ENCODE measurements at places on chromosomes 2 and 18.

DNA sequence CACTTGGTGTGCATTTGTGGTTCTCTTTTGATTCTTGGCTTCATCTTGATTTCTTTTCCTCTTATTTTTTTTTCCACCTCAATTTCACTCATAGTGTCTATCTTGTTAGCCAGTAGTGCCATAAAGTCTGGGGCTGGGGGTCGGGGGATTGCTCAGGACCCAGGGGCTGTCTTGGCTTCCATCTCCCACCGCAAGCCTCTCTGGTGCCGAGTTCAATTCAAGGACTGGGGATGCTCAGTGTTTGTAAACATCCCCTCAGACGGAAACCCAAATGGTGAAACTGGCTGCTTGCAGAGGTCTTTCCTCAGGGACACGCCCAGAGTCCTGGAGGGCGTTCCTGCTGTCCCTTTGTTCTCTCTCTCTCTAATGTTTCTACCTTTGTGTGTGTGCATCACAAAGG, 173.3 kb downstream of the TWIST2 start:
- no peak for DNase-seq

- no peak for DNase-seq
Measured at GRCh38 chr2:163878718-163879117, 142.9 kb upstream of the FIGN start.

DNA sequence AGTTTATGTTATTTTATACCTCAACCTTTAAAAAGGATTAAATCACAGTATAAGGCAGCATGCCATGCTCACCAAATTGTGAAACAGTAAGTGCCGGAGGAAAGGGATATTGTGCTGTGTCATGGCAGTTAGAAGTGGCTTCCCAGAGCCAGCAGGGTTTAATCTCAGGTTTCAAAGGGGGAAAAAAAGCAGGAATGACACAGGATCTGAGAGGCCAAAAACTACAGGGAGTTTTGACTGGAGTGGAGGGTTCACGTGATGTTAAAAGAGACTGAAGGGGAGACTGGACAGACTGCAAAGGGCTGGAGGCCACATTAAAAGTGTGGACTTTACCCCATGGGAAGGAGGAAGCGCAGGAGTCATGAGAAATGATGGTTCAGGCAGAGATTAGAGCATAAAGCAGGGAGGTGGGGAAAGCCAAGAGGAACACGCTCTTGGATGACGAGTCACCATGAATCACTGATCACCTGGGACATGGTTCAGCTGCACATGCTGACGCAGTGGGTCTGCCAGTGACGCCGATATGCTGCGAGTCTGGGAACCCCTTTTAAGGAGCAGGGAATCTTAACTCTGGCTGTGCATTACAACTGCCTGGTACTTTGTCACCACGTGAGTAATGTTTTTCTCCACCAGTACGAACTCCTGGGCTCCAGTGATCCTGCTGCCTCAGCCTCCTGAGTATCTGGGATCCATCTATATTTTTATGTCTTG, 6.1 kb downstream of the CHMP1B start:
- no peak for DNase-seq

GRCh38 chr2:239275847-239276831, 124.7 kb downstream of the HDAC4 start:
- no peak for DNase-seq

GRCh38 chr2:69013142-69013839, at the start of gene ANTXR1:
Gene ANTXR1, plus strand, starts transcription at chr2:69013179. Its CDS starts 321 bp downstream, at chr2:69013500.
- no peak for DNase-seq

DNA sequence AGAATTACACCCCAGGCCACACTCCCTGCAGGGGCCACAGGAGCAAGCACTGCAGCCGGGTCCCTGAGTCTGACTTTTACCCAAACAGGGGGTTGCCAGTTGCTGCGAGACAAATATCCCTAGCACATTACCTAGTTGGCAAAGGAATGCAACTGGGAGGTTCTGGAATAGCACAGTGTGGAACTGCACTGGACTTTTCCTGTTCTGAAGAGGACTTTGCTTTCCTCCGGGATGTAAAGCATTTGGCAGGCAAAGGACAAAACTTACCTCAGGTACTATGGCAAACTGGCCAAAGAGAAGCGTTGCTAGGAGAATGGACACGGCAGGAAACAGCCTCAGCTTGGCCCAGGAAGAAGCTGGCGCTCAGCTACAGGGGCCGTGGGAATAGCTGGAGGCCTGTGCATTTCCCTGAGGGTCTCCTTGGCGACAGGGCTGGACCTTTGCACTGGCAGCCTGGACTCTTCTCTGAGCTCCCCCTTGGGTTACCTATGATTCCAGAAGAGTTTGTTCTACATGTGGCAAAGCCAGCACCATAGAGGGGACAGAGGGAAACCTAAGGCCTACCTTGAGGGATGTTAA, 45.0 kb downstream of the BCL11A start:
- no peak for DNase-seq

DNA sequence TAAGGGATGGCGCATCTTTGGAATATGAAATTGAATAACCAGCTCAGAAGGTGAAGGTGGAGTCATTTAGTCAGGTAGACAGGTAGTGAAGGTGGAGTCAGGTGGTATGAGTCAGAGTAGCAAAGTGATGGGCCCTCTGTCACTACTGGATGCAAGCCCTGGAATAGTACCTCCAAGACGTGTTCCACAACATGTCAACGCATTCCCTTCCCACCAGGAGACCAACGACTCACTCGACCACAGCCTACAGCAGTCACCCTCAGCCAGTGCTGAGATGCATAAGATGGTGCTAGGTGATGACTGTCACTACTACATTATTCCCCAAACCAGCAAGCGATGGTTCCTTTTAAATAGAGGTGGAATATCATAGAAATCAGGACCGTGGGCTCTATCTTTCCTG, 6.8 kb downstream of the CPLX4 start:
- DNase-seq, result no peak

- no peak for DNase-seq
Measured at GRCh38 chr2:18066066-18066465, 187.6 kb downstream of the KCNS3 start.

DNA sequence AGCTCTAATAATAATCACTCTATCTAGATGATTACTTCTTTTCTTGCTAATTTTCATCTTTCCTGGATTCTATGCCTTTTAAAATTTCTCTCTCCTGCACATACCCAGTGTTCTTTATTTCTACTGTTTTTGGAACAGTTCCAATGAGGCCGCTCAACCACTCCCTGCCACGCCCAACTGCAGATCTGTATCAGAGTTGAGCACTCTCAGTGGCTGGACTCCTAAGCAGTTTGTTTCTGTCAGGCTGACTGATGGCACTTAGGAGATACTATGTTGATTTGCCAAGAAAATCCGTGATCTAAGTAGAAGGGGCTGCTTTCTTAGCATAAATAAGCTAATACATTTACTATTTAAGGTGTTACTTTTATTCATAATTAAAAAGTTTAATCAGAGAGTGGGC, 192.8 kb downstream of the ARHGAP15 start:
- DNase-seq, result no peak

GRCh38 chr2:140814141-140814540, 1316.7 kb downstream of the LRP1B start:
- DNase-seq, result no peak

GRCh38 chr2:191926671-191927070, 79.8 kb upstream of the CAVIN2 start:
- DNase-seq, result no peak
